Right renal pelvis (tissue), 4 donors: ENCODE measurements at places on chromosomes 2 and 18. TPM values are rescaled to one million over a fixed set of nuclear protein-coding genes. Genes with fewer than 3 reads are reported as not detected.

Gene DYSF
- 18.6 TPM for polyA plus RNA-seq

Gene EFEMP1
- polyA plus RNA-seq, result 107 TPM

Gene ASTL
- 0.32 TPM for polyA plus RNA-seq

DNA sequence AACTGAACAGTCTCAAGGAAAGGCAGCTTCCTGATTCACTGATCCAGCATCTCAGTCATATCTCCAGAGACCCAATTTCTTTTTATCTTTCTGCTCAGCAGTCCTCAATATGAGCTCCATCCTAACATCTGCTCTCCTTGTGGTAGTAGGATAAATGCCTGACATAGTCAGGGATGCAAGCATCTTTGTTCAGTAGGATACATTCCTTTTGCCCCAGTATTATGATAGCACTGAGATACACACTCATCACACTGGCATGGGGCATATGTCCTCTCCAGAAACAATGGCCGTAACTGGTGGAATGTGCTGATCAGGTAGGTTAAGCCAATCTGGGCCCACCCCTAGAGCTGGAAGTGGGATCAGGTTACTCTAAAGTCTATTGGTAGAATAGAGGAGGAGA lies 207.2 kb downstream of the ETAA1 start:
- no peak for DNase-seq

GRCh38 chr2:217870528-217871011 lies 132.2 kb downstream of the TNS1 start:
- DNase-seq, result no peak

DNA sequence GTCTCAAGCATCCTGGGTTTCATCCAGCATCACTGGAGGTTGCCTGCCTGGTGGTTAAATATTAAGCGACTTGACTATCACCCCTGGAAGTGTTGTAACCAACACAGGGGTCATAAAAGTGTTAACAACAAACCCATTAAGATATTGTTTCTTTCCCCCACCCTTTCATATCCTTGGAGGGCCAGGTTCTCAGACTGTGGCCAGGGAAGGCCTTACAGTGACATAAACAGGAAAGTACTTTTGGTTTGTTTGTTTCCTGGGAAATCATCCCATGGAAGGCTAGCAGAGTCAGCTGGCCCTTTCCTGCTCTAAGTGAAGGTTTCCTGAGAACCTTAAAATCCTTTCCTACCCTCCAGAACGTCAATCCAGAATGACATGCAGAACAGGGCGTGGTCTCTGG lies 160.9 kb downstream of the CLIP4 start:
- DNase-seq, result no peak
